ENCODE measurements at places on chromosomes 3 and 15.

DNA sequence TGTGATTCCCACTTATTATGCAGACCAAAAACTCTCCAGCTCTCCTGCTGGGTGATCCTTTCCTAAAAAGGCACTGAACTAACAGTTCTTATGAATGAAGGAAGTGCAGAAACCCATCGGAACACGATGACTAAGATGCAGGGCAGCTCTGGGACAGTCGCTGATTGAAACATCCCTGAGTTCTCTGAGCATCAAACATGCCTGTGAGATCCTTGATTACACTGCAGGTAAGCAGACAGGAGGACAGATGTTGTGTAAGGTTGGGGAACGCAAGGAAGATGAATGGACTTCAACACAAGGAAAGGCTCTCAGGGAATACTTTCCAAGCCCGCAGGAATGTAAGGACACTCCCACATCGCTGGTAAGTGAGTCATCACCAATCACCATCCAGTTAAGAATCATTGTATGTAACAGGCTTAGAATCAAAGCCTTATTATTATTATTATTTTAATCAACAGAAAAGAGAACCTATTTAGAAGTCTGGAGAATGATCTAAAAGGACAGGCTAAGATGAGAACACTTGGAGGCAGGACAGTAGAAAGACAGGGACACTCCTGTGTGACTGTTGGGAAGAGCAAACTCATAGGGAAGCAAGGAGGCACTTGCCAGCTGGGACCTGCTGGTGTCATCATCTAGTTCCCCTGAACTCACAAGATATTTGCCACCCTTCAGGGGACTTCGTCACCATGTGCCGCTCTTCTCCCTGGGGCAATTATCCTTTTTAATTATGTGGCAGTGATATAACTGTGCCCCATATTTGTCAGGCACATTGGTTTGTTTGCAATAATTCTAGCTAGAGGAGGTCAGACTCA lies 26.0 kb downstream of the TMEM158 start:
- H3K4me3 ChIP-seq: no peak overlapping the region
- peaks cover 5% of the 10 kb centered on the region for H3K4me1 ChIP-seq
- DNase-seq: no peak
- H3K27ac ChIP-seq: no peak overlapping the region
- H3K36me3 ChIP-seq: no peaks in the 10 kb centered on the region

GRCh38 chr3:125017406-125017805 lies 38.4 kb downstream of the HEG1 start:
- no peak overlapping the region for H3K27ac ChIP-seq
- no peak for DNase-seq
- H3K4me1 ChIP-seq: peaks cover 21% of the 10 kb centered on the region
- peaks cover 86% of the 10 kb centered on the region for H3K36me3 ChIP-seq
- no peaks in the 10 kb centered on the region for H3K27me3 ChIP-seq

GRCh38 chr15:31352339-31352751 lies 25.7 kb downstream of the KLF13 start:
- H3K4me1 ChIP-seq: peaks cover 98% of the 10 kb centered on the region
- H3K27me3 ChIP-seq: no peaks in the 10 kb centered on the region
- DNase-seq: no peak
- peak overlapping the region; percentile 98 for H3K27ac ChIP-seq

DNA sequence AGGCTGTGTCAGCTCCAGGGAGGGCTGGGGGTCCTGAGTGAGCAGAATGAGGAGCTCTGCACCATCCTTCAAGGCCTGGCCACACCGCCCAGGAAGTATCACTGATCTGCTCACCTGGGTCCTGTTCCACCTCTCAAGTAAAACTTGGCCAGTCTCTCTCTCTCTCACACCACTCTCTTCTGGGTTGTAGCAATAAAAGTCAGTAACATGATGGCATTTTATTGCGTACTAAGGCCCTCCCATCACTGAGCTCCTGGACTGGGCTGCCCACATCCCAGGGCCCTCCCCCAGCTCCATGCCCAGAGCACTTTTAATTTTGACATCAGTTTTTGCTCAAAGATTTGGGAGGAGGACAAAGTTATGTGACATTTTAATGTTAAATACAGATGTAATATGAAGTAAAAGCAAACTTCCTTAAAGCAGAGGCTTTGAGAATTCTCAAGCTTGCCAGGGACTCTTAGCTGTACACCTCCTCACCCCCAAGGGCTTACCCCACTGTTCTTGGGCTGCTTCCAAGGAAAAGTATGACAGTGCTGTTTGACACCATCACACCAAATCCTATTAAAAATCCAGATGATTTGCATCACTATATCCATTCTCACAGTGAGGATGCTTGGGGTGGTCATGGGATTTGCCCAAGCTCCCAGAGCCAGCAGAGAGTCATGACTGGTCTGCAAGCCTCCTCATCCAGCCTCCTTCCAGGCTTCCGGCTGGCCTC lies 105.1 kb upstream of the SLCO2A1 start:
- H3K36me3 ChIP-seq: peaks cover 1% of the 10 kb centered on the region
- no peak overlapping the region for H3K27ac ChIP-seq
- H3K27me3 ChIP-seq: no peaks in the 10 kb centered on the region
- H3K4me3 ChIP-seq: no peak overlapping the region

DNA sequence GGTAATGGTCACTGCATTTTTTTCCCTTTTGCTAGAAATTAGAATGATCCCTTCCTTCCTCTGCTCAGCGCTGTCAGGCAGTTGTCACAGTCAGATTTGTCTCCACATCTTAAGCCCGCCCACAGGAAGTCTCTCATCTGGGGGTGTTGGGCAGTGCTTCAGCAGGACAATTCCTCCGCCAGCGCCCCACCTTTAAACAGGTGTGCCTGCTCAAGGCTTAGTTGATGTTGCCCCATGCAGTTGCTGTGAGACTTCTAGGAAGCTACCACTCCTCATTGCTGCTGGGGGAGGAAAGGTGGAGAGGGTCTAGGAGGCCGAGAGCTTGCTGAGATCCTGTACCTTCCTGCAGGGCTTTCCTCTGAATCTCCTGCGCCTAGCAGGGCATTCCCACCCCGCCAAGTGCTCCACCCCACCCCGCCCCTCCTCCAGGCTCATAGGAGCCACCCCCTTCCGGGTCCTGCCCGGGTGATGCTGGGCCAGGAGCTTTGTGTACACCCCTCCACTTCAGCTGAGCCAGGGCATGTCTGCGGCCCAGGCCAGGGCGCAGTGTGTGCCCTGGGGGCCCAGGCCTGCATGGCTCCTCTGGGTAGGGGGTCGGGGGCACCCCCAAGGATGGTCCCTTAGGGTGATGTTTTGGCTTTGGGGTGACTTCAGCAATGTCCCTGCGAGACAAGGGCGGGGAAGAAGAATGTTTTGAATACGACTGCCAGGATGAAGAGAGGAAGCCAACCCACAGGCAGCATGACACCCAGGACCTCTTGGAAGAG lies 68.7 kb downstream of the TRAK1 start:
- peak; percentile 36 for DNase-seq
- H3K4me3 ChIP-seq: peak overlapping the region; percentile 33
- H3K27me3 ChIP-seq: no peaks in the 10 kb centered on the region
- H3K4me1 ChIP-seq: peaks cover 37% of the 10 kb centered on the region

DNA sequence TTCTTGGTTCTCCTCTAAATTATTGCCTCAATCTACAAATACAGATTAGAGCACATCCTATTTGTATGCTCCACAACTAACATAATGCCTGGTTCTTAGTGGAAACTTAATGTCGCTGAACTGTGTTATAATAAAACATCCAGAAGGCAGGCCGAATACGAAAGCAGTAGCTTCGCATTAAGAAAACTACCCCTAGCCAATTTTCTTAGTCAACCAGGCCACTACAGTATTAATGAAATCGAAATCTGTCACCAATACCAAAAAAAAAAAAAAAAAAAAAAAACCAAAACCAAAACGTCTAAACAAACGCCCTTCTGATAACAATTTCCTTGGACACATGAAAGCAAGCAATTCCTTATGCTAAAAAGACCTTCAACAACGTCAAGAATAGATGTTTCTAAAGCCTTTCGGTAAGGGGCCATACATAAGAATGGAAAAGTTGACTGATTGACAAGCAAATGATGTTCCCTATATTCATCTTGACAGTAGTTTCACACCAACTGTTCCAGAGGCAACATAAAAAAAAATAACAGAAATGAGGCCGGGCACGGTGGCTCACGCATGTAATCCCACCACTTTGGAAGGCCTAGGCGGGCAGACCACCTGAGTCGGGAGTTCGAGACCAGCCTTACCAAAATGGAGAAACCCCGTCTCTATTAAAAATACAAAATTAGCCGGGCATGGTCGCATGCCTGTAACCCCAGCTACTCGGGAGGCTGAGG lies 1.3 kb downstream of the DENND6A start:
- peaks cover 46% of the 10 kb centered on the region for H3K4me1 ChIP-seq
- DNase-seq: peak; percentile 39
- H3K27me3 ChIP-seq: no peaks in the 10 kb centered on the region
- H3K4me3 ChIP-seq: peak overlapping the region; percentile 92

GRCh38 chr15:63466378-63467192 lies 37.8 kb upstream of the USP3 start:
- H3K36me3 ChIP-seq: no peaks in the 10 kb centered on the region
- H3K27me3 ChIP-seq: no peaks in the 10 kb centered on the region
- peak; percentile 65 for DNase-seq
- H3K4me1 ChIP-seq: peaks cover 32% of the 10 kb centered on the region
